Naive thymus-derived CD8-positive, alpha-beta T cell (primary cell): ENCODE measurements at places on chromosomes 4 and X.

- DNase-seq, result no peak
Measured at GRCh38 chr4:44425614-44426208, 22.9 kb downstream of the KCTD8 start.

DNA sequence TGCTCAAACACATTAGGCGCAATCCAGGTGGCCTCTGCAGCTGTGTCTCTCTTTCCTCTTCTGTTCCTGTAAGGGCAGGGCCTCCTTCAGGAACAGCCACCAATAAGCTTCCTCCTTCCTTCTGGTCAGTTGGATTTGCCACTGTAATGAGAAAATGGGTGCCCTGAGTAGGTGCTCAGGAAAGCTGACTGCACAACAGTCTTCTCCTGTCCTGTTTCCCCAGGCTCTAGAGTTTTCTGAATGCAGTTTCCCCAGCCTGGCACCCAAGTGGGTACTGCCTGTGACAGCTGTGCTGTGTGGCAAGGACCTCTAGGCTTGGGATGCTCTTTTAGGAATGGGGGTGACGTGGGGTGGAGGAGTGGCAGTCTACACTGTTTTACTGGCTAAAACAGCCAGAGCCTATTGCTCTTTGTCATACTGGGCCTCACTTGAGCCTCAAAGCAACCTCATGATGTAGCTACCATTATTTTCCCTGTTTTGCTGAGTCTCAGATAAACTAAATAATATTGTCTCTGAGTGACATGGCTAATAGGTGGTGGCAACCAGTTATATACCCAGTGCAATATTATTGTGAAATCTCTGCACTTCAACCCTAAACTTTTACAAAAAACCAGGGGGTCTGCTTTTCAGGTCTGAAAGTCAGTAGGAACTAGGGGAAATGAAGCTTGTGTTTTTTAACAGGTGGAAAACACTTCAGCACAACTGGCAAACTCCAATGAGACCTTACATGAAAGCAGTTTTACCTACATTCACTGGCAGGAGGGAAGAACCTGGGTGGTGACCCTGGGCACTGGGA, 1.2 kb downstream of the CXCL2 start:
- no peak for DNase-seq

DNA sequence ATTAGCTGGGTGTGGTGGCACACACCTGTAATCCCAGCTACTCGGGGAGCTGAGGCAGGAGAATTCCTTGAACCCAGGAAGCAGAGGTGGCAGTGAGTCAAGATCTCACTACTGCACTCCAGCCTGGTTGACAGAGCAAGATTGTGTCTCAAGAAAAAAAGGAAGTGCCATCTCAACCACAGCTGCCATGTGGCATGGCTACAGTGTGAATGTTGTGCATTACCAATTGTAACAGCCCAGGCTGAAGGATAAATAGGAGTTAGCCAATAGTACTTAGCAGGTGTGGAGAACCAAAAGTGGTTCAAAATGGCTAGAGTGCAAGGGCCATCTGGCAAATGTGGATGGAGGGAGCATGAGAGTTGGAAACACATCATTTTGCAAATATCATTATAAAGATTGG, 28.9 kb downstream of the SLC25A5 start:
- no peak for DNase-seq

- no peak for DNase-seq
Measured at GRCh38 chr4:112279882-112280315, 5.8 kb downstream of the TIFA start.
